B cell (primary cell): ENCODE measurements at places on chromosomes 2 and 18.

GRCh38 chr18:6001867-6002266, 106.5 kb upstream of the TMEM200C start:
- DNase-seq = no peak

GRCh38 chr18:79903787-79904356, 47.6 kb downstream of the SLC66A2 start:
- DNase-seq = peak; percentile 10

- DNase-seq = no peak
Observed at GRCh38 chr2:203873921-203874631, 6.5 kb downstream of the CTLA4 start.

- no peak for DNase-seq
Observed at GRCh38 chr2:37323176-37323780, 1.4 kb downstream of the PRKD3 start.

DNA sequence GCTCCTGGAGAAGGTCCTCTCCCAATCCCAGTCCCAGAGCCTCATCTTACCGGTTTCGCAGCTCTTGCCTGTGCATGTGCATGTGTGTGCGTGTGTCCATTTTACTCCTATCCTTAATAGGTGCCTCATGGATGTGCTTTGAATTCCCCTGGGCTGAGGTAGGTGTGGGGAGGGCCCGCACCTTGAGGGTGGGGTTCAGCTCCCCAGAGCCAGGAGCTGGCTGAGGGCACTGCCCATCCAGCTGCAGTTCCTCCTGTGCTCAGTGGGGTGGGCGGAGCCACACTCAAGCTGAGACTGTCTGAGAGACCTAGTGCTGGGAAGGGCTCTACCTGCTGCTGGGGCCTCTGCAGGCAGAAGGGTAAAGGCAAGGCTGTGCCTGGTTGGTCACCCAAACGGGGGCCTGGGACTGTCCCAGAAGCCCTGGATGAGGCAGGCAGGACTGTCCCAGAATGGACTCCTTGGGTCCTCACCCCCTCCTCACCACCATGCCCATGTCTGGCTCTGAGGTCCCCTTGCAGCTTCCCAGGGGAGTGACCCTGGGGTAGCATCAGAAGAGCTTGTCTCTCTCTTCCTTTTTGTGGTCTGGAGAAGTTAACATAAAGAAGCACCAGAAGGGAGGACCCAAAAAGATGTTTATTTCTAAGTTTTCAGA, 8.9 kb downstream of the GDF7 start:
- peak; percentile 83 for DNase-seq

DNA sequence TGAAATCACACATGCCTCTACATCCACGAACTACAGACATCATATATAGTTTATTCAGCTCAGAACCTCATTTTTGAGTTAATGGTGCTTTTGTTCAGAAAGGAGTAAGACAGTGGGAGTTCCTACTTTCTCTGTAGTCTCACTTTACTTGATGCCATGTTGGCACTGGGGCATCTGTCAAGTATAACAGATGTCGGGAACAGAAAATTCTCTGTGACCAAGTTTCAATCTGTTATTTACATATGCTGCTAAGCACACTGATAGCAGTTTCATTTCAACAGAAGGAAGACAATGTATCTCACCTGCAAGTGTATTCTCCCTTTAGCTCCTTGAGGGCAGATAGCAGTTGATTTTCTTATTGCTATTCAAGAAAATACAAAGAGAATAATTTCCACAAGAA, 774.1 kb downstream of the METTL4 start:
- no peak for DNase-seq

GRCh38 chr2:235462415-235462790, 31.4 kb upstream of the AGAP1 start:
- DNase-seq = no peak

DNA sequence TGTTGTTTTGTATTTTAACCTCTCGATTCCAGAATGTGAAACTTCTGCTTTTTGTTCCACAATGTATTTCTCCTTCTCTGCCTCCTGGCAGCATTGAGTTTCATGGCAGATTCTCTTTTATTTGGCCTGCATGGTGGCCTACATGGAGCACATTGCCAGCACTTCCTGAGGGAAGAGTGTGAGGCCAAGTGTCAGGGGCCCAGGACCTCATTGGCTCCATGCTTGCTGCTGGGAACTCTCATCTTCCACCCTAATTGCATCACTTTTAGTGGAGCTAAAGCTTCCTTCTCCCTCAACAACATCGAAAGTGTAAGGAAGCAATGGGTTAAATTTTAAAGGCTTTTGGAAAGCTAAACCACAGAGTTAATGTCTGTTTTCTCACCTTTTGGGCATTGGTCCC, 9.5 kb downstream of the TRIB2 start:
- no peak for DNase-seq

DNA sequence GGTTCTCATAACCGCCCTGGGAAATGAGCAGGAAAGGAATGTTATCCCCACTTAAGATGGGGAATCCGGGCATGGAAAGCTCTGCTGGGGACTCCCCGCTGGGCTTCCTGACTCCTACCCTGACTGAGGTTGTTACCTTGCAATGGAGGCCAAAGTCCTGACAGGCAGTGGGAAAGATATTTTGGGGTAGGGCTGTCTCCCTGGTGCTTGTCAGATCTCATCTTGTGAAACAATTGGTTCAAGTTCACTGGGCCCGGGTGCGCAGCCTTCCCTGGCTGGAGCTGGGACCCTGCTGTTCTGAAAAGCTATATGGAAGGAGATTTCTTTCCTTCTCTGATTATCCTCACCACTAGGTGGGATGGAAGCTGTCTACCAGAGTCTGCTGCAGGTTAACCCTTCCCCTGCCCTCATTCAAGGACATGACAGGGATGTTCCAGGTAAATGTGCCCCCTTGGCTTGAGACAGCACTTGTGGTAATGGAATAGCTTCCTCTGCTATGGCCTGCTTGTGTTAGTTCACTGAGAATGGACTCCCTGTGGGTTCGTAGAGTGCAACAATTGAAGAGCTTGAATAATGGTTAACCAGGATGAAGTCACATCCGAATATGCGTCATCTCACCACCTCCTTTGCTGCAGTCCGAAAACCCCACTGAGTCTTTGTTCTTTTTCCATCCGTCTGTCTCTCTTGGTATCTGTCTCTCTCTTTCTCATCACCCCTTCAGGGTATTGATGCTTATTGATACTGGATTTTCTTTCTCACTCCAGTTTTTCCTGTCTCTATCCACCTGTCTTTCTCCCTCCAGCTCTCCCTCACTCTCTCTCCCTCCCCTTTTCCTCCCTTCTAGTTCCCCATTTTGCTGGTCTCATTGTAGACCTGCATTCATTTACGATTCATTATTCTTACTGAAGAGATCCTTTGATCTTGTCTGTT, 67.8 kb upstream of the EPAS1 start:
- DNase-seq = no peak

DNA sequence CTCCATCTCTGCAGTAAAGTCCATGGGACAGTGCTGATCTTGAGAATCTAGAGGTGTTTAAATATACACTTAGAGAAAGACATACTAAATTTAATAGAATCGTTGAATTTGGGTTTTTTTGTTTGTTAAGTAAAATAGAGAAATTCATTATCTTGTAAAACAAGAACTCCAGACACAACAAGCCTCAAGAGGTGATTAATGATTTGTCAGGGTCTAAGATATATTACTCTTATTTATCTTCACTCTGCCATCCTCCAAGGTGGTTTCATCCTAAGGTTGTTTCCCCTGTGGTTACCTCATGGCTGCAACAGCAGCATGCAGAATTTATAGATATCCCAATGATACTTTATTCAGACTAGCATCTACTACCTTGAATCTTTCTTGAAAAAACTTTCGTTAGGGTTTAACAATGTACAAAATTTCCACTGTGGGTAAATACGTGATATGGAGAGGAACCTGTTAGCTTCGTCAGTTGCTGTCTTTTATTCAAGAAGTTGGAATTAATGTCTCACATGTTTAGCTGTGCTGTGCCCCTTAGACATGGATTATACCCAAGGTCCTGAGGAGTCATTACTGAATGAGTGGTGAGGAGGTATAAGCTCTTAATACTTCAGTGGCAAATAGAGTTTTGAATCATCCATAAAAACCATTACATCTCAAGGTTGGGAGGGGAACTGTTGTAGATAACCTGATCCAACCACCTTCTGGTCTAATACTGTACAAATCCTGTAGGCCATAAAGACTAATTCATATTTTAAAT, 128.0 kb downstream of the GPD2 start:
- DNase-seq = no peak

DNA sequence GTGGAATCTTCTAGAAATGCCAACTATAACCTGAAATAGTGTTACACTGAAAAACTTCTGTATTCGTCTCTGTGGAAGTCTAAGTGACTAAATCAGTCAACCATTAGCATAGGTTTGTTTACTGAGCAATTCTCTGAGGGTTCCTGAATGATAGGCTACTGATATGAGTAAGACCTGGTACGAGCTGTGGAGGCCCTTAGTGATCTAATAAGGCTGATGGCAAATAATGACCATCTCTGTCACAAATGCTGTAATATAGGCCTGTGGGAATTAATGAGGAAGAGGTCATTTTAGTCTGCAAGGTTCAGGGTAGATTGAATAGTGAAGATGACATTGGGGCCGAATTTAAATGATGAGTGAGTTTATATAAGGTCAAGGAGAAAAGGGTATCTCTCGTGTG, 82.5 kb downstream of the MGAT5 start:
- DNase-seq = no peak

DNA sequence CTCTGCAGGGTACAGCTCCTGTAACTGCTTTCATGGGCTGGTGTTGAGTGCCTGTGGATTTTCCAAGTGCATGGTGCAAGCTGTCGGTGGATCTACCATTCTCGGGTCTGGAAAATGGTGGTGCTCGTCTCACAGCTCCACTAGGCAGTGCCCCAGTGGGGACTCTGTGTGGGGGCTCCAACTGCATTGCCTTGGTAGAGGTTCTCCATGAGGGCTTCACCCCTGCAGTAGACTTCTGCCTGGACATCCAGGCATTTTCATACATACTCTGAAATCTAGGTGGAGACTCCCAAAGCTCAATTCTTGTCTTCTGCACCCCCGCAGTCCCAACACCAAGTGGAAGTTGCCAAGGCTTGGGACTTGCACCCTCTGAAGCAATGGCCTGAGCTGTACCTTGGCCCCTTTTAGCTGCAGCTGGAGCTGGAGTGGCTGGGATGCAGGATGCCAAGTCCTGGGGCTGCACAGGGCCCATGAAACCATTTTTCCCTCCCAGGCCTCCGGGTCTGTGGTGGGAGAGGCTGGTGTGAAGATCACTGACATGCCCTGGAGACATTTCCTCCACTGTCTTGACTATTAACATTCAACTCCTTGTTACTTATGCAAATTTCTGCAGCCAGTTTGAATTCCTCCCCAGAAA, 41.6 kb downstream of the EDAR start:
- DNase-seq = no peak

DNA sequence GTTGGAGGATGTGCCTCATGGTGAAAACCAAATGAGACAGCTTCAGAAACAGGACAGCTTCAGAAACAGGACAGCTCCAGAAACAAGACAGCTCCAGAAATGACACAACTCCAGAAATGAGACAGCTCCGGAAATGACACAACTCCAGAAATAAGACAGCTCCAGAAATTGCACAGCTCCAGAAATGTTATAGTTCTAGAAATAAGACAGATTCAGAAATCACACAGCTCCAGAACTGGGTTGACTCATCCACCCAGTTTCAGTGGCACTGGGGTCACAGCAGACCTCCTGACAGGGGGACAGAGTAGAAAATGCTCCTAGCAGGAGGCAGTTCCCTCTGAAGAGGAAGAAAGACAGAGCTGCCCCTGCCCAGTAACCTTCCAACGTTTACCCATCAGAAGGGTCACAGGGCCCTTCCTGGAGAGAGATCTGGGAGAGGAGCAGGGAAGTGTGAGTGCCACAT, 26.9 kb upstream of the COL6A3 start:
- no peak for DNase-seq

GRCh38 chr2:96867756-96868554, 1.9 kb downstream of the SEMA4C start:
- DNase-seq = peak; percentile 31

DNA sequence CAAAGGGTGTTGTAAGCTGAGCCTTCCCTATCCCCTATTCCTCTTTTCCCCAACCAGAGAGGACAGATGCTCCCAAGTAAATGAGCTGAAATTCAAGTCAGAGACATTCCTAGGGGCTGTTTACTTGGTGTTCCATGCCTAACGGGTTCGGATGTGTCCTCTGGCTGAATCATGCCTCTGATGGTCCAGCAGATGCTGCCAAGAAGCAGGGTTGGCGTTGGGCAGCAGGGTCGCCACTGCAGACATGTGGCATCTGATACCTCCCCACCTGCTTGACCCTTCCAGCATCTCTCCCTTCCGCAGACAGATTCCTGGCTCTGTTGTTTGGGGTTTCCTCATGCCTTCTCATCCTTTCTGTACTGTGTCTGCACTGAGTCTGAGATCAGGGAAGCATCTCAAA, 108.3 kb downstream of the HNRNPLL start:
- DNase-seq = no peak

- no peak for DNase-seq
Observed at GRCh38 chr18:40222776-40223175, 1732.3 kb upstream of the PIK3C3 start.

GRCh38 chr2:84741182-84741822, 139.6 kb downstream of the TRABD2A start:
- peak; percentile 52 for DNase-seq

DNA sequence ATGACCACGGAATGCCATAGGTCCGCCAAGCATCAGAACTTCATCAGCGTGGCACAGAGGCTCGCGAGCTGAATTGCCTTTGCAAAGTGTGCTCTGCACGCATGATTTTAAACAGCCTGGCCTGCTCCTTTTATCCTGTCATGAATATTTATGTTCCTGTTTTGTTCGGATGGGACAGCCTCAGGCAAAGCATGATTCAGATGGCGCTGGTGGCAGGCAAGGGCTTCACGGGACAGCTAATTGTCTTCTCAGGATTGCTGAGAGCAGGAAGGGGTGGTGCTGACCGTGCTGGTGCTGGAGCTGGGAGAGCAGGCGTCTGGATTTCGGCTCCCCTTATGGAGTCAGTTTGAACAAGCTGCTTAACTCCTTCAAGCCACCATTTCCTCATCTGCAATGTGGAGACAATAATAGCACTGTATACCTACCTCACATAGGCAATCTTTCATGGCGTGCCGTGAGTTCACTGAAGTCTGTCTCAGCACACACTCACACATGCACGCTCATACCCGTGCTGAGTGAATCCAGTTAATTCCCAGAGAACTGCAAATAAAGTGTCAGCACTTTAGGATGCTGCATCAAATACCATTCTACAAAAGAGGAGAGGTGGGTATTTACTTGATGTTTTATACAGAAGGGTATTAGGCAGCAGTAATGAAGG, 79.7 kb upstream of the APCDD1 start:
- no peak for DNase-seq

DNA sequence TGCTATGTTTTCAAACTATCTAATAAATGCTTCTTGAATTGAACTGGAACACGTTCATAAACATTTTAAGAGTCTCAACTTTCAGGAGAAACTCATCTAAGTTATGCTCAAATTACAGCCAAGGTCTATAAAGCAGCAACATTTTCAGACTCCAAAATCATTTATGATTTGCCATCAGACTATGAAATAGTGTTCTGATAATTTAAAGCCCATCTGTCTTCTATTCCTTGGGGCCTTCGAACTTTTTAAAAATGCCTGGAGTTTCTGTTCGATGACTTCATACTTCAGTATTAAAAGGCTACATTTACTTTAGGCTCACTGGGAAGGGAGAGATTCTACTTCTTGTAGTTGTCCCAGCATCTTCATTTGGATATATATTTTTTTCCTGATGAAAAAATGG, 73.6 kb upstream of the NXPH2 start:
- DNase-seq = no peak
